ENCODE measurements at places on chromosomes 6 and 20.
A peak's percentile ranks its signal among the peaks of the same experiment; 100 is the strongest.

GRCh38 chr6:1708820-1709219 is 99.1 kb downstream of the FOXC1 start:
- no peak for DNase-seq

GRCh38 chr6:119736296-119737021 is 386.9 kb upstream of the MAN1A1 start:
- no peak for DNase-seq

DNA sequence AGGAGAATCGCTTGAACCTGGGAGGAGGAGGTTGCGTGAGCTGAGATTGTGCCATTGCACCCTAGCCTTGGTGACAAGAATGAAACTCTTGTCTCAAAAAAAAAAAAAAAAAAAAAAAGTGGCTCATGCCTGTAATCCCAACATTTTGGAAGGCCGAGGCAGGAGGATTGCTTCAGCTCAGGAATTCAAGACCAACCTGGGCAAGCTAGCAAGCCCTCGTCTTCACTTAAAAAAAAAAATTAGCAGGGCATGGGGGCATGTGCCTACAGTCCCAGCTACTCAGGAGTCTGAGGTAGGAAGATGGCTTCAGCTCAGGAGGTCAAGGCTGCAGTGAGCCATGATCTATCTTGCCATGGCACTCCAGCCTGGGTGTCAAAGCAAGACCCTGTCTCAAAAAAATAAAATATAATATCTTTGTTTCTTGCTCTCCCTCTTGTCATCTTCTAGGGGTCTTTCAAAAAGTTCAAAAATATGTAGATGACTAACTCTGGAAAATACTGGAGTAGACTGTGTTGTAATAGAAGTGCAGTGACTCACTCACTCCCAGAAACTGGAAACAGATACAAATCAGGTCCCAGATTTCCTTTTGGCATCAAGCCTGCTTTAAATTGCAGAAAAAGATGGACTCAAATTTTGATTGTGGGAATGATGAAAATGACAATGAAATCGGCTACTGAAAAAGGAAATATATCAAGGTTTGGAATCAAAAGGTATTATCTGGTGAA is 2.8 kb upstream of the GINM1 start:
- DNase-seq = no peak

DNA sequence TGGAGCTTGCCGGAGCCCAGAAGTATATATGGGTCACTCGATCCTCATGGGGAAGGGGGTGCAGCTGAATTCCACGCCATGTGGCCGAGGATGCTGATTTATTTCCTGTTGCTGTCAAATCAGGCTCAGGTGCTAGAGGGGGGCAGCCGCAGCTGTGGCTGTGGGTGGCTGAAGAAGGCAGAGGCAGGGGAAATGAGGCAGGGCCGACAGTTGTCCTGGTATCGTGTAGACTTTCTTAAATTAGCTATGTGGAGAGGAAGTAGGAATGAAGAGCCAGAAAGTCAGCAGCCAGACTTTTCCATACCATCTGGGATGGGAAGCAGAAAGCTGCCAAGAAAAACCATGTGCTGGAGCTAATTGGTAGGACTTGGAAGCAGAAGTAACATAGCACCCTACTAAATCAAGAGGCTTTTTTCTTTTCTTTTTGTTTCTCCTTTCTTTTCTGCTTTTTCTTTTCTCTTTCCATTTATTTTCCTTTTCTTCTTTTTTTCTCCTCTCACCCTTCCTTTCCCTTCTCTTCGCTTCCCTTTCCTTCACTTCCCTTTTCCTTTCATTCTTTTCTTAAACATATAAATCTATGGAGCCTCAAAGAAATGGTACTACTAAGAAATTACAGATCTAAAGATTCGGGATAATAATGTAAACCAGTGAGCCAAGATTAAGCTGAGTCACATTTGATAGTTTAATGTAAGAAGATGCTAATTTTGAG is 90.6 kb upstream of the CD83 start:
- DNase-seq = no peak

DNA sequence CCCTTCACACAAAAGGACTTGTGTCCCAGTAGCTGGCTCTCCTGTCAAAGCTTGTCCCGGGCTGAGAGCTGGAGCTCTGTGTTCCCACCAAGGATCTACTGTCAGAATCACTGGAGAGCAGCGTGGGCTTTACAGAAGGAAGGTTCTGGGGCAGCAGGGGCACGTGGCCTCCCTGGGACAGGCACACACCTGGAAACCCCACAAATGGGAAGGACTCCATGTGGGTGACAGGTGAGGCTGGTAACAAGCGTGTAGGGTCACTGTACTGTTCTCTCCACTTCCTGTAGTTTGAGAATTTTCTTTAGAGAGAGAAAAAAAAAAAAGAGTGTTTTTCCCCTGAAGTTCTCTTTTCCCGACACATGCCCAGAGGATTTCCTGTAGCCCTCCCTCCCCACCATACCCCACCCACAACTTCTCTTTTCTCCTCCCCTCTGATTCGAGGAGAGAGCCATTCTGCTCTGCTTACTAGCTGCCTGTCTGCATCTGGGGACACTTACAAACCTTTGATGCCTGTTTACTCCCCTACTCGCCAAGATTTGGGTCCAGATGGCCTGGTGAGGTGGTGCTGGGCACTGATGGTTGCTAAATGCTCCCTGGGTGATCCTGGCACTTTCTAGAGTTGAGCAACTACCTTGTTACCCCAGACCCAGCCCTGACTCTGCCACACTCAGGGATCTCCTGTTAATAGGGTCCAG is 84.1 kb upstream of the SIRPA start:
- DNase-seq = no peak

- DNase-seq = no peak
Observed at GRCh38 chr6:15089569-15090144, 156.2 kb upstream of the JARID2 start.

- DNase-seq = no peak
Observed at GRCh38 chr6:11460001-11460668, 77.4 kb upstream of the TMEM170B start.

GRCh38 chr20:17810847-17811627 is 111.3 kb downstream of the BANF2 start:
- DNase-seq = no peak

GRCh38 chr6:149484733-149485700 is at the start of gene ZC3H12D:
ZC3H12D (minus strand) TSS chr6:149485014; CDS start chr6:149474543, 10,471 bp downstream.
- no peak for DNase-seq

- DNase-seq = no peak
Observed at GRCh38 chr20:62236766-62237513, 1.4 kb upstream of the OSBPL2 start.

DNA sequence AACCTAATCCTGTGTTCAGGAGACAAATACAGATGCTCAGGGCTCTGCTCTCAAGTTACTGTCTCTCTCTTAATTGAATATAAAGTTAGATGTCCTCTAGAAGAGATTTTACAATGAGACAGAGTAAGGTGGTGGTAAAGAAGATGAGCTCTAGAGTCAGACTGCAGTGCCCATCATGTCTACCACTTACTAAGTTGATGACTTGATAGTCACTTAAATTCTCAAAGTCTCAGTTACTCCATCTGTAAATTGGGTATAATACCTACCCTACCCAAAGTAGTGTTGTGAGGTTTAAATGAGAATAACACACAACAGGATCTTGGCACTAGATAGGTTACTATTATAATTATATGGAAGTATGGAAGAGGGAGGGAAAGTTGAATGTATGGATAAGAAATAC is 1.6 kb downstream of the DHX35 start:
- no peak for DNase-seq

DNA sequence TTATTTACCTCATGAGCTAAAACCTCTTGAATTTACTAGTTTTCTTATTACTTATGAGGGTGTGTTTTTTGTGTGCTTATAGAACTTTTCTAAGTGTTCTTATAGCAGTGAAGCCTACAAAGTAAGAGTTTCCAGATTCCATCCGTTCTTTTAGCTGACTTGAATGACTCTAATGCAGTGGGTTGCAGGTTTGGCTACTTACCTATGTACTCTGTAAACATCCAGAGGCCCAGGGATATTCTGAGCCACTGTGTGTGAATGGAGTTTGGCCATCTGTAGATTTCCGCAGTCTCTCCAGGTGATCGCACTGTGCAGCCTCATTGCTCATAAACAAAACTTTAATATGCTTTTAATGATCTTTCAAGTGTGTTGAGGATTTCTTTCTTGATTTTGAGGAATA is 157.8 kb downstream of the MYO6 start:
- no peak for DNase-seq

- DNase-seq = no peak
Observed at GRCh38 chr6:28347119-28347518, 2.6 kb upstream of the ZKSCAN3 start.

DNA sequence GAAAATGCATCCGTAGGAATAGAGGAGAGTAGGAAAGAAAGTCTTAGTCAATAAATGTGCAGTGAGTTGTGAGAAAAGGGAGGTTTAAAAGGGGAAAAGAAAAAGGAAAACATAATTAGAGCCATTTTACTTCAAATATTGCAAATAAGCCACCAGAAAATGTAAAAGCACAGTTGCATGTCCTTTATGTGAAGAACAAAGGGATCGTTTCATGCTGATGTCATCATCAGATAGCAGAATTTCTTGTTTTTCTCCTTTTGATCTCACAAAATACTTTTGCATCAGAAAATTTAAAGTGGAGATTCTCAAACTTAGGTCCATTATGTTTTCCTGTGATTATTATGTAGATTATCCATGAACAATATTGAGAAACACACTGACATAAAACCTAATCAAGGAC is 166.7 kb downstream of the HAO1 start:
- DNase-seq = no peak

DNA sequence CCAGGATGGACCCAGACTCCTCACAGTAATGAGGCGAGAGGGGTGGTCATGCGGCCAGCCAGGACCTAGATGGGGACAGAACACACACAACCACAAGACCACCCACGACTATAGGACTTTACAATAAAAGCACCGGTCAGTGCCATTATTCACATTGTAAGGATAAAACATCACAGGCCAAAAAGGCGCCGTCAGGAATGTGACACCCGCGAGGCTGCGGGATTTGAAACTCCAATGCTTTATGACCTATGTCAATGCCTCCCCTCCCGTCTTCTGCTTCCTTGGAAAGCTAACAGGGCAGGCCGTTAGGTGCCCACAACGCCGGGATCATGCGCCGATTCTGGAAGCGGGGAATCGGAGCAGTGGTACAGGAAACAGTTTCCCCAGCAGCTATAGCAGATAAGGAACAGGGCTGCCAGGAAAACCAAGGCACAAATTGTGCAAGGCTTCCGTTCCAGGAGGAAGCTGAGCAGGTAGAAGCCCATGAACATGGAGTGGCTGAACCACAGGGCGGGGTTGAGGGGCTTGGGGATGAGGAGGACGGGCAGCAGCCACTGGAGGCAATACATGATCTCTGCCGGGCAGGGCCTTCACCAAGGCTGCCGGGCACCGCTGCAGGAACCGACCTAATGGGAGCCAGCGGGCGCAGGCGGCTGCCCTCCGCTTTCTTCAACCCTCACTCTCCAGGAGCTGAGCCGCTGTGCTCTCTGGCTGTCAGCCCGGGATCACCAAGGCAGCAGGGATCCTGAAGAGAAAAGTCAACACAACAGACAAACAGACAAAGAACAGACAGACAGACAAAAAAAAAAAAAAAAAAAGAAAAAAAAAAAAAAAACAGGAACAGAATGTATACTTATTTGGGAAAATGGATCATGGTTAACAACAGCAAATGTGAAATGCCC is 2.2 kb upstream of the NNAT start:
- DNase-seq = no peak

DNA sequence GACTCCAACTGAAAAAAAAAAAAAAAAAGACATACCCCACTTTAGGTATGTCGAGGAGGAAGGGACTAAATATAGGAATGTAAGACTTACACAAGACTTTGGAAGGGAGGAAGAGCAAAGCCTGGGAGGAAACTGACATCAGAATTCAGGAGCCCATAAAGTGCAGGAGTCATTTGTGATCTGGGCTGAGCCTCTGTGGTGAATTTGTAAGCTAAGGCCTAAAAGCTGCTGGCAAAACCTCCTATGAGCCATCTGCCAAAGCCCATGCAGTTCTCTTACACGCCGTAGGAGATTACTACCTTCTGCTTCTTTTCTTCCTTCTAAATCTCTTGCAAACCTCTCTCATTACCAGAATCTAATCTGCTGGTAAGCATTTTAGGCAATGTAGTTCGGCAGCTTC is 52.0 kb upstream of the THEMIS start:
- DNase-seq = no peak

- DNase-seq = no peak
Observed at GRCh38 chr6:18425218-18425617, 38.1 kb downstream of the RNF144B start.

DNA sequence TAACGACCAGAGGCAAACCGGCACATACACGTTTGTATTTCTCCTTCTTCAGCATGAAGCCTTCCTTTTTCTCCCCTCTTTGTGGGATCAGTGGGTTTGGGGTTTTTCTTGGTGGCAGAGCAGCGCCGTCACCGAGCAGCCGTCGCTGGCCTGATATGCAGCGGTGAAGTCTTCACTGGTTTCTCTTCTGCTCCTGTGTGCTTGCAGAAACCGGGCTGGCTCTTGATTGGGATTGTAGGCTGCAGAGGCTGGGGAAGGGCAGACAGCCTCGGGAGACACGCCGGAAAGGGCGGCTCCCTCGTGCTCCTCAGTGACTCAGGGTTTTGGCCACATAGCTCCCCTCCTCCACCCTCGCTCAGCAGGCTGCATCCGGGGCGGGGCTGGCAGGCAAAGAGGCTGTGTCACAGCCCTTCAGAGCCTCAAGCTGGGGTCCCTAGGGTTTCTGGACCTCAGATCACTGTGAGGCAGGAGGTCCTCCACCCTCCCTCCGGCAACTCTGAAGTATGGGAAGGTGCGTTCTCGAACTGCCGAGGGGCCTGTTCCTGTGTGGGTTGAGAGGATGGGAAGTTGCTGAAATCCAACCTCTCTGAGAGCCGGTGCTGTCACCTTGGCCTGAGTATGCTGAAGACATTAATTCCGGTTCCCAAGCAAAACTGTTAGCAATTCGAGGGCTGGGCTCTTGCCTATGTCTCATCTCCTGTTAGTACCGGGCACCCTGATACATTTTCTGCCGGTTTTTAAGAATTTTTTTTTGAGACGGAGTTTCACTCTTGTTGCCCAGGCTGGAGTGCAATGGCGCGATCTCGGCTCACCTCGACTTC is 24.2 kb downstream of the NQO2 start:
- DNase-seq = peak; percentile 78

GRCh38 chr6:414447-414846 is 22.9 kb downstream of the IRF4 start:
- DNase-seq = no peak

DNA sequence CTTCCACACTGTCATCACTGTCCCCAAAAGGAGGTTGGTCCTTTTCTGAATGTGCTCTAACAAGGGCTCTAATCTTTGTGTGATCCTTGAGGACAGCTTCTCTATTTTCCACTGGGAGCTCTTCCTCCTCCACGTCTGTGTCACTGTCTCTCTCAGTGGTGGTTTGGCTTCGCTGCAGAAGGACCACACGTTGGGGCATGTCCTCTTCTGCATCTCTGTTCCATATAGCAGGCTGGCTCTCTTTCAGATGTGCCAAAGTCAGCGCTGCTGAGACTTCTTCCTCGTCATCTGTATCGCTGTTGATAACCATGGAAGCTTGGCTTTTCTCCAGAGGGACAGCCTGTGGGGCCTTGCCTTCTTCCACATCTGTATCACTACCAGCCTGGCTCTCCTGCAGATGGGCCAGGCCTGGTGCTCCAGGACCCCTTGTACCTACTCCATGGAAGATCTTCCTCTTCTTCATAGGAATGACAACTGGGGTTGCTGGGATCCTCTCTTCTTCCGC is 4.6 kb downstream of the MDC1 start:
- no peak for DNase-seq

- DNase-seq = no peak
Observed at GRCh38 chr6:161139766-161140553, 133.9 kb downstream of the AGPAT4 start.
